ENCODE measurements at places on chromosomes 1 and 21. TPM values are rescaled to one million over a fixed set of nuclear protein-coding genes. Genes with fewer than 3 reads are reported as not detected.

Gene GBP7
- not detected for total RNA-seq

Gene DSCAM
- under 0.01 TPM for total RNA-seq

Gene SELL
- total RNA-seq: 1.0 TPM

Gene PTPRU
- total RNA-seq: 12.5 TPM

Gene DCST1
- total RNA-seq: not detected

Gene PRELP
- total RNA-seq: 19.5 TPM

Gene KRTAP11-1
- not detected for total RNA-seq

Gene S100A11
- total RNA-seq: 210 TPM

Gene NBPF12
- total RNA-seq: 7.0 TPM

Gene KLF18
- not detected for total RNA-seq

Gene S100A6
- total RNA-seq: 723 TPM

Gene FNDC10
- 2.1 TPM for total RNA-seq

Gene CYP4B1
- total RNA-seq: not detected

Gene RPTN
- total RNA-seq: 0.13 TPM

Gene CR2
- not detected for total RNA-seq

Gene GPR25
- not detected for total RNA-seq

Gene RNU1-1
- total RNA-seq: under 0.01 TPM

Gene FCRLB
- total RNA-seq: 1.3 TPM

Gene AHCYL1
- total RNA-seq: 67.6 TPM

Gene PKLR
- 0.13 TPM for total RNA-seq

Gene RAD54L
- 2.6 TPM for total RNA-seq

Gene KCNT2
- 4.7 TPM for total RNA-seq

Gene OR10T2
- not detected for total RNA-seq

Gene PLEKHA6
- 1.6 TPM for total RNA-seq

Gene VASH2
- total RNA-seq: 0.43 TPM

Gene OR2M5
- total RNA-seq: not detected

Gene TXLNA
- total RNA-seq: 129 TPM

Gene CLCA1
- total RNA-seq: not detected

Gene HCN3
- 0.78 TPM for total RNA-seq

Gene SHISA4
- 21.0 TPM for total RNA-seq

Gene SSU72
- 54.5 TPM for total RNA-seq

Gene RSRP1
- total RNA-seq: 88.6 TPM

Gene MEX3A
- total RNA-seq: 1.1 TPM

Gene HSD3B1
- total RNA-seq: not detected

Gene KCNE2
- not detected for total RNA-seq

Gene LGR6
- under 0.01 TPM for total RNA-seq

Gene BEND5
- 1.0 TPM for total RNA-seq

Gene LRRC53
- total RNA-seq: not detected

Gene MSH4
- total RNA-seq: 0.13 TPM

Gene B3GALNT2
- 36.3 TPM for total RNA-seq

Gene AMPD1
- total RNA-seq: not detected

All from articular chondrocyte of knee joint (primary cell).